Hippocampal formation (tissue), 2 donors: ENCODE measurements at places on chromosomes 1 and 21.

DNA sequence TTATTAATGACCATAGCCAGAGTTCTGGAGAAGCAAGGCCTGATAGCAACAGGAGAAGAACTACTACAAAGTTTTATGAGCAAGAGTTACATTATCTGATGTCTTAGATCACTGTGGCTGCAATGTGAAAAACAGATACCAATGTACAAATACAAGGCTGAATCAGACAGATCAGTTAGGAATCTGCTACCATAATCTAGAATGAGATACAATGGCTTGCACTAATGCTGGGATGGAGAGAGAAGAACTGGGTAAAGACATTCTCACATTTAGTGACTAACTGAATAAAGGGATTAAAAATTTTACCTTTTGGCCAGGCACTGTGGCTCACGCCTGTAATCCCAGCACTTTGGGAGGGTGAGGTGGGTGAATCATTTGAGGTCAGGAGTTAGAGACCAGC is 41.3 kb downstream of the ARID4B start:
- DNase-seq, result no peak

DNA sequence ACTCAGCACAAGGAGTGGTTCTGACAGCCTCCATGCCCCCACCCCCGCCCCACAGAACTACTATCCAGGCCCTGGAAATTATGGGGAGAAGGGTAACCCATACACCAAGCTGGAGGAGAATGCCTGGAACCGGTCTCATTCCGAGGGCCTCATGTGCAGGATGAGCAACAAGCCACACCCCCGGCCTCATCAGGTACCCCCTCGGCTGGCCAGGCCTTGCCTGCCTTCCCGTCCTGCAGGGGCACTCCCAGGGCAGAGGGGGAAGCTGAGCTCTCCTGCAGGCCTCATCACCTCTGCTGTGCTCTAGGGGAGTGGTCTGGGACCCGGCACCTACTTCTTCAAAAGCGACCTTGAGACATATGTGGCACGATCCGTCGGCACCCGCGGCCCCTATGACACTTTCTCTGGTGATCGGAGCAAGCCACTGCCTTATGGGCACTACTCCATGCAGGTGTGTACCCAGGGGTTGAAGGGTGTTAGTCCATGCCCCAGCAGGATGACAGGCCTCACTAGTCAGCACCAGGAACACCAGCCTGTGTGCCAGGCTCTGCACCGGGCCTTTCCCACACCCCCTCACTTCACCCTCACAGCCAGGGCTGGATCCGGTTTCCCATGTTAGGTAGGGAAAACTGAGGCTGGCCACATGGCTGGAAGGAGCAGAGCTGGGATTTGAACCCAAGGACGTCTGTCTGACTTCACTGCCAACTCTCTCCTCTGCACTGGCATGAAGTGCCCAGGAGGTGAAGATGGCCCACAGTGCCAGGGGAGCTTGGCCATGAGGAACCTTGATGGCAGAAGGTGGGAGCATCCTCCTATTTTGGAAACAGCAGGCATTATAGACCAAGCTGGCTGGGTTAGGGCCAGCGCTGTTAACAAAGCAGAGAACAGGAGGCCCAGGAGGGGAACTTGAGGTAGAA is 10.9 kb upstream of the TTC22 start:
- no peak for DNase-seq

DNA sequence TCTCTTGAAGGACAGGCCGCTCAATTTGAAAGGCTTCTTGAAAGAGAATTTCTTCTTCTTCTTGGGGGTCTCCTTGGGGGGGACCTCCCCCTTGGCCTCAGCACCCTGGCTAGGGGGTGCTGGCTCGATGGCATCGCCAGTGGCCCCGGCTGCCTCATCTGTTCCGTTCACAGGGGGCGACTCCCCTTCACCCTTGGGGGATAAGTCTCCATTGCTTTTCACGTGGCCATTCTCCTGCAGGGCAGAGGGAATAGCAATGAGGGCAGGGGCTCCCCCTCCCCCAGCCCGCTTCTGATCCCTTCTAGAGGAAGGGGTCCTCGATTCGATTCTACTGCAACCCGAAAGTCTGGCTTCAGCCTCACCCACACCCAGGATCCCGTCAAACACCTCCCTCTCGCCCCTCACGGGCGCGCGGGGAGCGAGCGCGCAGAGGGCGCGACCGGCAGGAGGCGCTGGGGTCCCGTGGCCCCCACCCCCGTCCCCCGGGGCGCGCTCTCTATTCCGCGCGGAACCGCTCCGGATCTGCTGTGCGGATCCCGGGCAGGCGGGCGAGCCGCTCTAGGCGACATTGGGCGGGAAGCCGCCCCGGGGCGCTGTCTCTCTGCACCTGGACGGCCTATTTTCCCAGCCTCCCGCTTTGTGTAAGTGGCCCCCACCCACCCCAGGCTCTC is 1.0 kb downstream of the MARCKSL1 start:
- no peak for DNase-seq

- no peak for DNase-seq
These were observed 35.6 kb upstream of the WASF2 start for GRCh38 chr1:27525296-27526272.

DNA sequence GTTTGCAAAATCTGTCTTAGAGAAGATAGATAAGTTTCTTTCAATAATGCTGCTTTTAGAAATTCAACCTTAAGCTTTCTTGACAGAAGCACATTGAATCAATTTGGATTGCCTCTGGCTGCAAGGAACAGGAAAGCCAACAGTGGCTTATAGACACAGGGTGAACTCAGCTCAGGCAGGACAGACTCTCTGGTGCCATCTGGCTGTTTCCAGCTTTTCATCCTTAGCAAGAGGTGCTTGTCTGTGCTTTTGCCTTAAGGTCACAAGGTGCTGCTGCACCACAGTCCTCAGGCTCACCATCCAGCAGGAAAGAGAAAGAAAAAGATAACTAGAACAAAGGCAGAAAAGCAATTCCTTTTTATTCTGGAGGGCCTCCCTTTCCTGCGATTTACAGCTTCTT is 93.7 kb upstream of the ETS2 start:
- DNase-seq, result no peak

- no peak for DNase-seq
These were observed 15.5 kb upstream of the PADI2 start for GRCh38 chr1:17134724-17135123.

DNA sequence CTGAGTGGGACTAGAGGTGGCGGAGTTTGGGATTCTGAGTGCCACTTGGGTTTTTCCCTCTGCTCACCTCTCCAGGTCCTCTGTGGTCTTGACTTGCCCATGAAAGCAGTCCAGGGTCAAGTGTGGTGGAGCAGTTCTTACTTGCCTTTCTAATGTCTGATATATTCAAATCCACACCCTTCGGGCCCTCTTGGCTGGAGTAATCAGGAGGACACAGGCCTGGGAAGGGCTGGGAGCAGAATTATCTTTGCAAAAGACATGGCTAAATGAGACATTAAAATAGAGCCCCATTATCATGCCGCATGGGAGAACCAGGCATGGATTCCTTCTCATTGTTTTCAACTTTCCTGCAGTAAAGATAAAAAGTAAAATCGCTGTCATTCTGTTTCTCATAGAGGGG is 74.0 kb downstream of the NFASC start:
- no peak for DNase-seq

- DNase-seq, result no peak
These were observed 11.2 kb upstream of the VSIG8 start for GRCh38 chr1:159873530-159874143.

GRCh38 chr1:196640976-196641375 is 10.9 kb upstream of the CFH start:
- DNase-seq, result no peak

DNA sequence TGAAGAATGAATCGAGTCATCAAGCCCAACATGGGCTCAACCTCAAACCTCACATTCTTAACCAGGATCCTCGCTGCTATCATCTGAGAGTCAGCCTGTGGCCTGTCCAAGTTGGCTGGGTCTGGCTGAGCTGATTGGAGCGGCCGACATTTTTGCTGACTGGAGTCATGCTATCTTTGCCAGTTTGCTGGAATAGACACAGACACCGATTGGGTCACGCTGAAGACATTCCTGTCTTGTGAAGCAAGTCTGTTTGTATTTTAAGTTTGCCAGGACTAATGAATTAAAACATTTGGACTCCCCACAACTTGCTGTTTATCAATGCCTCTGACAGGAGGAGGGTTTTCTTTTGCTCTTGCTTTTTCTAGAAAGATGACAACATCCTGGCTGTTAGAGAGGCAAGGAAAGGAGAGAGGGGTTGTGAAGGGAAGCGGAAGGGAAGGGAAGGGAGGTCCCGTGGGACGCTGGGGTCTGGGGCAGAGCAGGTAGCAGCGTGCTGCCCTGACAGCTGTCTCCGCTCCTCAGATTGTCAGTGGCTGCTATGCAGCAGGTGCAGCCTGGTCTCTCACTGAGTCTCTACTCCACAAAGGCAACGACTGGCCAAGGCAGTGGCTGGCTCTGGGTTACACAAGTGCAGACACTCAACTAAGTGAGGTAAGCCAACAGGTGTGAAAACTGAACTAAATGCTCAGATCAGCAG is at the start of gene MAP3K7CL:
Gene MAP3K7CL, plus strand, starts transcription at position 375 of the 700 bp plus-strand sequence. CDS start 2,701 bp downstream, outside the sequence.
- DNase-seq, result no peak

GRCh38 chr1:172637522-172637921 is 21.4 kb upstream of the FASLG start:
- no peak for DNase-seq

DNA sequence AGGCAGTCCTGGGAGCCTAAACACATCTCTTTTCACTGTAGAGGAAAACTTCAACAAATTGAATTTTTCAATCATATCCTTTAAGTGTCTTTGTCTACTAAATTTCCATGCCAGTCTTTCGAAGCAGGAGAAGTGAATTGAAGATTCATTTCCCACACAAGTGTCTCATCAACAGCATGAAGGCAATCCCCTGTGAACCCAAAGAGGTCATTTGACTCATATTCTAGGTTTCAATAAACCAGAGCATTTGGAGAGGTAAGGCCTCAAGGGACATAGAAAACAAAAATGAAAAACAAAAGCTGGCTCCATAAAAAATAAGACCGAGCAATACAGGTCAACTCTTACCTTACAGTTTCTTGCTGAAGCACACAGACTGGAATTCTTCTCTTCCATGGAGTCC is 94.1 kb upstream of the ATP1B1 start:
- no peak for DNase-seq

DNA sequence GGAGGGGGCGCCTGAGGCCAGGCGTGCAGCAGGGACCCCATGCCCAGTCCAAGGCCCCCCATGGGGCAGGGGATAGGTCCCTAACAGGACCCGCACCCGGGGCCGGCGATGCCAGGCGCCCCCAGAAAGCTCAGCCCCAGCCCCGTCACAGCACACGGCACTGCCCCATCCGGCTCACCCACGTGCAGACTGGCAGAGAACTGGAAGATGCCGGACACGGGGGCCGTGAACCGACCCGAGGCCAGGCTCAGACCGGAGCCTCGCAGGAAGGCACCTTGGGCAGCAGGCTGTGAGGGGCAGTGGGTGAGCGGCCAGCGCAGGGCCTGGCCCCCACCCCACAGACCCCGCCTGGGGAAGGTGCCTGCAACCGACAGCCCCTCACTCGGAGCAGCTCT is 3.3 kb downstream of the C1QTNF12 start:
- DNase-seq, result no peak

GRCh38 chr1:205812878-205813754 is at the start of gene SLC41A1:
TSS of gene SLC41A1 (minus strand) at chr1:205813198. CDS start at chr1:205810441, 2,757 bp downstream.
- DNase-seq, result peak; percentile 97

GRCh38 chr1:109917051-109917767 is 6.6 kb downstream of the CSF1 start:
- DNase-seq, result no peak

- no peak for DNase-seq
These were observed 4.2 kb upstream of the CHD1L start for GRCh38 chr1:147238053-147238902.

- no peak for DNase-seq
These were observed 915.2 kb downstream of the TTLL7 start for GRCh38 chr1:83083589-83084224.

GRCh38 chr21:43731891-43732711 is 13.2 kb downstream of the PDXK start:
- DNase-seq, result peak; percentile 31

DNA sequence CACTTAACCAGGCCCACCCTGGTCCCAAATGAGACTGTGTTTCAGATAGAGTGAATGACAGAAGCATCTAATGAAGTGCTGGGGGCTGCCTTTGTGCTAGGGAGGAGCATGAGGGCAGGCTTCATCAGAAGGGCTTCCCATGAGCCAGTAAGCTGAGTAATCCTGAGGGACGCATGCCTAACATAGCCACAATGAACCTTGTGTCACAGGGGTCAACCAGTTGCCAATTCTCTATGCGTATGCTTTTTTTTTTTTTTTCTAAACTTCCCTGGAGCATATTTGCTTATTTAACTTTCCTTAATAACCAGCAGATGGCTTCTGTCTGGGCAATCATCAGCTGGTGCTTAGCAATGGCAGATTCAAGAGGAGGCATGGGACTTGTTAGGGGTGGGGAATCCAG is 25.5 kb upstream of the CYP2J2 start:
- DNase-seq, result no peak

- DNase-seq, result peak; percentile 9
These were observed 53.1 kb downstream of the SH3GLB1 start for GRCh38 chr1:86757272-86757984.

- DNase-seq, result no peak
These were observed 7.8 kb upstream of the CASZ1 start for GRCh38 chr1:10803971-10804820.

DNA sequence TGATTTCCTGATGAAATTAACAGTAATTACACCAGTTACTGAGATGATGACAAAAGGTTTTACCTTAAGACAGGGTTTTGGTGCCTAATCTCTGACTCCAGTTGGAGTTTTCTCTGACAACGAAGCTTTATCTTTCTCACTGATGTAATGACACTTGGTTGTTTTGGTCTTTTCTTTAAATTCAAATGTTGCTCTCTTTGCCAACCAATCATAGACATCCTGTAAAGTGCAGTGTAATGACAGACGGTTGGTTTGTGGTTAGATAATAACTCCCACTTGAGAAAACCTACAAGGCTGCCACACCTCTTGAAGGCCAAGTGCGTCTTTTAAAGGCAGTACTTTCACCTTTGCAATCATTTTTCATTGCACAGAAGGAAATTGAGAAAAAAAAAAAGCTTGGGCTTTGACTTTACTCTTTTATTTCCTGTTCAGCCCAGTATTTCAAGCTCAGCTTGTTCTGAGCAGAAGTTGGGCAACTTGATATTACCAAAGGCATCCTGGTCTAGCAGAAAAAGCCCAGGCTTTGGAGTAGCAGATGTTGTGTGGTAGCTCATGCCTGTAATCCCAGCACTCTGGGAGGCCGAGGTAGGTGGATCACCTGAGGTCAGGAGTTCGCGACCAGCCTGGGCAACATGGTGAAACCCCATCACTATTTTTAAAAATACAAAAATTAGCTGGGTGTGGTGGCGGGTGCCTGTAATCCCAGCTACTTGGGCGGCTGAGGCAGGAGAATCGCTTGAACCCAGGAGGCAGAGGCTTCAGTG is 14.9 kb downstream of the PDIK1L start:
- DNase-seq, result no peak

DNA sequence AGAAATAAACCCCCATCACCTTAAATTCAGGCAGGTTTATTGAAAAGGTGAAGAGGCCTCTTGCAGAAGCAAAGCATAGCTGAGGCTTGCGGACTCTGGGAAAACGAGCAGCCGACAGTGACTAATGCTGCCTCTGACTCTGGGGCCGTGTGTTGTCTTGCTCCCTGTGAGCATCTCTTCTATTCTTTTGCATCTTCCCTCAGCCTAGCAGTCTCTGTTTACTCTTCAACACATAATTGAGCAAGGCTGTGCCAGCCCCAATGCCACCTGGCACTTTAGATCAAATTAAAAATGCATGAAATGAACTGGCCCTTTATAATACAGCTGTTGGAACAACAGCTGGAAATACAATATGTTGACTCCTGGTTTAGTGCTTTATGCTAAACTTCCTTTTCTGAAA is 18.4 kb upstream of the REG4 start:
- DNase-seq, result peak; percentile 1
